ENCODE measurements at places on chromosomes 12 and 14. TPM values are rescaled to one million over a fixed set of nuclear protein-coding genes. Genes with fewer than 3 reads are reported as not detected.

The GLIPR1 gene
- 29.9 TPM for total RNA-seq

The KLHL33 gene
- not detected for total RNA-seq

The KRT86 gene
- total RNA-seq = 62.5 TPM

The OR10G2 gene
- total RNA-seq = not detected

The FAM177A1 gene
- 83.6 TPM for total RNA-seq

The FAM186B gene
- total RNA-seq = 0.16 TPM

The CMTM5 gene
- not detected for total RNA-seq

The ADAMTS20 gene
- total RNA-seq = not detected

The SLC41A2 gene
- total RNA-seq = 19.8 TPM

The RGS6 gene
- total RNA-seq = not detected

The SMAGP gene
- 22.2 TPM for total RNA-seq

The C14orf132 gene
- total RNA-seq = 3.8 TPM

The KRT82 gene
- total RNA-seq = not detected

The TMEM30B gene
- 0.22 TPM for total RNA-seq

The BICDL1 gene
- 2.3 TPM for total RNA-seq

The IAPP gene
- total RNA-seq = not detected

The SIRT4 gene
- total RNA-seq = 0.80 TPM

The SMIM41 gene
- not detected for total RNA-seq

The DTD2 gene
- 17.3 TPM for total RNA-seq

The FAM161B gene
- 1.9 TPM for total RNA-seq

The INSM2 gene
- total RNA-seq = 0.08 TPM

The NUMB gene
- 41.9 TPM for total RNA-seq

The TAS2R43 gene
- not detected for total RNA-seq

The KRT75 gene
- 0.19 TPM for total RNA-seq

The ITPK1 gene
- total RNA-seq = 41.0 TPM

The PIWIL1 gene
- not detected for total RNA-seq

The TAS2R42 gene
- not detected for total RNA-seq

The CLEC4C gene
- not detected for total RNA-seq

The FOXA1 gene
- 10.6 TPM for total RNA-seq

The ARL1 gene
- 68.3 TPM for total RNA-seq

The KRT81 gene
- total RNA-seq = 3,933 TPM

The KRT73 gene
- total RNA-seq = not detected

The ERP27 gene
- not detected for total RNA-seq

The NOS1 gene
- total RNA-seq = 0.54 TPM

The MYF5 gene
- not detected for total RNA-seq

The DPPA3 gene
- not detected for total RNA-seq

The RBMS2 gene
- 14.5 TPM for total RNA-seq

The EXOC3L4 gene
- 2.0 TPM for total RNA-seq

The FAM216A gene
- 16.1 TPM for total RNA-seq

The TRMT61A gene
- total RNA-seq = 27.1 TPM

The MAX gene
- 62.3 TPM for total RNA-seq

The MOK gene
- total RNA-seq = 24.2 TPM

The EEF1AKMT3 gene
- 6.5 TPM for total RNA-seq

The VDR gene
- total RNA-seq = 3.6 TPM

The EGLN3 gene
- total RNA-seq = 4.5 TPM

The GLIPR1L1 gene
- not detected for total RNA-seq

The RPGRIP1 gene
- 0.23 TPM for total RNA-seq

The BORCS5 gene
- 10.8 TPM for total RNA-seq

The CD69 gene
- not detected for total RNA-seq

The HIP1R gene
- 13.9 TPM for total RNA-seq

The NOVA1 gene
- 5.3 TPM for total RNA-seq

The COX8C gene
- total RNA-seq = not detected

The CCDC38 gene
- 0.07 TPM for total RNA-seq

The SERPINA9 gene
- not detected for total RNA-seq

The ANAPC7 gene
- total RNA-seq = 60.4 TPM

The WDHD1 gene
- 13.5 TPM for total RNA-seq

The SLC10A1 gene
- not detected for total RNA-seq

The SOX5 gene
- not detected for total RNA-seq

The SLCO1B1 gene
- total RNA-seq = 0.42 TPM
